ENCODE measurements at places on chromosomes 5 and 9.

- DNase-seq = no peak
These were observed 50.8 kb downstream of the SERINC5 start for GRCh38 chr5:80204808-80205614.

GRCh38 chr5:123116058-123116457, 27.0 kb downstream of the PRDM6 start:
- DNase-seq = no peak

GRCh38 chr5:168311061-168311566, 19.7 kb downstream of the WWC1 start:
- no peak for DNase-seq

DNA sequence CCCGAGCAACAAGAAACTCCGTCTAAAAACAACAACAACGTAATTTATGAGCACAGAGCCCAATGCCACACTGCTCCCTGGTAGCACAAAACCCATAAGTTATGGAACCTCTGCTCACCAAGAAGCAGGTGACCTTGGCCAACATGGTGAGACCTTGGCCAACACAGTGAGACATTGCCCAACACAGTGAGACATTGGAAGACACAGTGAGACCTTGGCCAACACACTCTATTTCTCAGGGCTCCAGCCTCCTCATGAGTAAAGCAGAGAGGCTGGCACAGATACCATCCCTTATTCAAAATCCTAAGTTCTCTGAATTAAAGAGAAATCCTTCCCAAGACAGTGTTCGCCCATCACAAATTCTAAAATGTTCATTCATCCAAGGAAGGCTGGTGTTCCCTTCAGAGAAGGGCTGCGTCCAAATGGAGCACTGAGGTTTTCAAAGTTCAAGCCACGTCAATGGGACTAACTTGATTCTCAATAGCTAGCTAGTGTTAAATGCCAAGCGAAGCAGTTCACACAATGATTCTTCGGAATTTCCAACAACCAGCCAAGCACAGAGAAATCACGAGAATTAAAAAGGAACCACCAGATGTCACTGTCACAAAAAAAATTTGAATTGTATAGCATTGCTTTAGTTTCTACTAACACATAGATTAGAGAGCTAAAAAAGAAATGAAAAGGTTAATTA, 29.5 kb downstream of the TTC39B start:
- no peak for DNase-seq

- DNase-seq = no peak
These were observed 194.0 kb downstream of the CRB2 start for GRCh38 chr9:123550012-123550411.

GRCh38 chr5:51326844-51327243, 56.4 kb upstream of the ISL1 start:
- DNase-seq = no peak

- DNase-seq = no peak
These were observed 529.2 kb downstream of the EBF1 start for GRCh38 chr5:158570502-158570901.

- DNase-seq = no peak
These were observed 15.4 kb upstream of the CEL start for GRCh38 chr9:133046196-133046899.

All from nephron progenitor cell (in vitro differentiated cells).